Hypothalamus (tissue), 51 donors: ENCODE measurements at places on chromosomes 12 and 14.

- no peak for DNase-seq
These were observed 269.9 kb upstream of the SFSWAP start for GRCh38 chr12:131441060-131441396.

GRCh38 chr14:88026890-88027289 is 22.0 kb downstream of the GPR65 start:
- no peak for DNase-seq

DNA sequence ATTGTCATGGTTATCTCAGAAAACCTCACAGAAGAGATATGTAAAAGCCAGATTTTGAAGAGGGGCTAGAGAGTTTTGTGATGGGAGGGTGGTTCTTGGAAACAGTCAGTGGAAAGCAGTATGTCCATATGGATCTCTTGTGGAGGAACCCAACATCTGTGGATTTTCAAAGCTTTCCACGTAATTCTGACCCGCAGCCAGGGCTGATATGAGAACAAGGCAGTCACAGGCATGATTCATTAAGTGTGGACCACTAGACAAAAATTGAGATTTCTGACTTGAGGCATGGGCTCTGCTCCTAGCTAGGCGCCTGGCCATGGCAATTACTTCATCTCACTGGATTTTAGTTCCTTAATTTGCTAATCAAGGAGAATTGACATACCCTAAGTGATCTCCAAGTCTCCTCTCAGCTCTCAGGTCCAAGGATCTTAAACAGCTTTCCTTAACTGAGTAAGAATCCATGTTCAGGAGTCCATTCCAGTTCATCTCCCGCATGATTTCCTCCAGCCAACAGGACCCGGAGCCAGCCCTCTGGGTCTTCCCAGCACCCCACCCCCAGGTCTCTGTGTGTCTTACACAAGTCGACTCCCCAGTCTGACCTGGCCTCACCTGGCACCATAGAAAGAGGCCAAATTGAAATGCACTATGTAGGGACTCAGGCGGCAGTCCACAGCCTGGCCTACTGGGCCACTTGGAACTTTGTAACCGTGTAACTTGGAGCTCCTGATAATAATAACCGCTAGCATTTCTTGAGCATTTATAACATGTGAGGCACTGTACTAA is 176.3 kb upstream of the PARP11 start:
- DNase-seq, result no peak

GRCh38 chr12:113456761-113457160 is 14.9 kb downstream of the LHX5 start:
- no peak for DNase-seq

DNA sequence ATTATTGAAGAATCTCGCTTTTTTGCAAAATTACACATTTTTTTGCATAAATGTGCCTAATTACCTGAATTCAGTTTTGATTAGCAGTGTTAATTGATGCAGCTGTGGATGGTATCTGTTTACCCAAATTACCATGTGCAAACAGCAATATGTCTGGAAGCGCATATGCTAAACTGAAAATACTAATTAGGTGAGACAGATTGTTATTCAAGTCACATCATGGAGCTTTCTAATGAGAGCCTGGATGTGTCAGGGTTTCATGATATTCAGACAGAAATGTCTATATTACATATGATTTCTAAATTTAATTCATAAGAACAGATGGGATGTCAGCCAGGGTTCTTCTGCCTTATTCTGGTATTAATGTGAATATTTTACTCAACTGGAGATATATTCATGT is 74.9 kb downstream of the RMST start:
- no peak for DNase-seq

DNA sequence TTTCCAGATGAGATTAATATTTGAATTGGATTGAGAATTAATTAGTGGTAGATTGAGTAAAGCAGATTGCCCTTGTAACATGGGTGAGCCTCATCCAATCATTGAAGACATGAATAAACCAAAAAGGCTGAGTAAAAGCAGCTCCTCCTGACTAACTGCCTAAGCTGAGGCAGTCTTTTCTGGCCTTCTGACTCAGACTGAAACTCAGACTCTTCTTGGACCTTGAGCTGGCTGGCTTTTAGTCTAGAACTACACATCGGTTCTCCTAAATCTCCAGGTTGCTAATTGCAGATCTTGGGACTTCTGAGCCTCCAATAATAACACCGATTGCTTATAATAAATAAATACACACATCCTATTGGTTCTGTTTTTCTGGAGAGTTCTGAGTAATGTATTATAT is 24.0 kb downstream of the FKBP11 start:
- no peak for DNase-seq

- no peak for DNase-seq
These were observed 938 bp upstream of the MAX start for GRCh38 chr14:65103150-65103760.

- DNase-seq, result no peak
These were observed 255.8 kb downstream of the CCDC91 start for GRCh38 chr12:28446031-28446430.

- DNase-seq, result no peak
These were observed 283.9 kb upstream of the PRICKLE1 start for GRCh38 chr12:42873401-42873800.

GRCh38 chr14:101196795-101197590 is 293.5 kb upstream of the RTL1 start:
- no peak for DNase-seq

GRCh38 chr12:38547586-38547985 is 231.0 kb downstream of the ALG10B start:
- DNase-seq, result no peak
